SK-N-SH treated with all-trans-retinoic acid at 6 μM for 48 hours (cell line): ENCODE measurements at places on chromosomes 7 and 10.
A peak's percentile ranks its signal among the peaks of the same experiment; 100 is the strongest.

- ATAC-seq, result peak; percentile 59; the same call in 2 of the 3 replicates
Measured at GRCh38 chr10:64115908-64116643, 594.9 kb downstream of the REEP3 start.

DNA sequence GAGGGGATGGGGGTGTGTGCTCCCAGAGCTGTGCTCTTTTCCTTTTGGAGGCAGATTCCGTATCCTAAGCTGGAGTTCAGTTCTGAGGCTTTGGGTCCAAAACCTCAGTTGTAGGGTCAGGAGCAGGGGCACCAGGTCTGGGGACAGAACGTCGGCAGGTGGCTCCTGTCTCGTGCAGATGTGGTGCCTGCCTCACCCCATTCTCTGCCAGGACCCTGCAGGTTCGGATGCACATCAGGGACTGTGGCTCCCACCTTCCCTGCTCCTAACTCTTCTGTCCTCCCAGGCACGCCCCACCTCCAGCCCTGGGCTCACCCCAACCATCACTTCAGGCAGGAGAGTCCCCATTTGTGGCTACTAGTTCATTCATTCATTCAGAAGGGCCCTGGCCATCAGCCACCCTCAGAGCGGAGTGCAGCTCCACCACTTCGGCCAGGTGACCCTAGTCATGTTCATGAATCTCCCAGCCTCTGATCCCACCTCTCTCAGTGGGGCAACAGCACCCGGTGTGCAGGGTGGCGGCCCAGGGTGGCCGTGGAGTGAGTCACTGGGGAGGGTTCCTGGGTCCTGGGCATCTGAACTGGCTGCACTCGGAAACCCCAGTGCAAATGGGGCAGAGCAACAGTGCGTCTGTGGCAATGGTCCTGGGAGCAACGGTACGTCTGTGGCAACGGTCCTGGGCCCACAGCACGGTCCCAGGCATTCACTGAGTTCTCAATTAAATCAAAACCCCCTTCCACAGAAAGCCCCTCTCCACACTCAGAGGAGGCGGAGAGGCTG lies 100.8 kb upstream of the FAM20C start:
- no peak for ATAC-seq

DNA sequence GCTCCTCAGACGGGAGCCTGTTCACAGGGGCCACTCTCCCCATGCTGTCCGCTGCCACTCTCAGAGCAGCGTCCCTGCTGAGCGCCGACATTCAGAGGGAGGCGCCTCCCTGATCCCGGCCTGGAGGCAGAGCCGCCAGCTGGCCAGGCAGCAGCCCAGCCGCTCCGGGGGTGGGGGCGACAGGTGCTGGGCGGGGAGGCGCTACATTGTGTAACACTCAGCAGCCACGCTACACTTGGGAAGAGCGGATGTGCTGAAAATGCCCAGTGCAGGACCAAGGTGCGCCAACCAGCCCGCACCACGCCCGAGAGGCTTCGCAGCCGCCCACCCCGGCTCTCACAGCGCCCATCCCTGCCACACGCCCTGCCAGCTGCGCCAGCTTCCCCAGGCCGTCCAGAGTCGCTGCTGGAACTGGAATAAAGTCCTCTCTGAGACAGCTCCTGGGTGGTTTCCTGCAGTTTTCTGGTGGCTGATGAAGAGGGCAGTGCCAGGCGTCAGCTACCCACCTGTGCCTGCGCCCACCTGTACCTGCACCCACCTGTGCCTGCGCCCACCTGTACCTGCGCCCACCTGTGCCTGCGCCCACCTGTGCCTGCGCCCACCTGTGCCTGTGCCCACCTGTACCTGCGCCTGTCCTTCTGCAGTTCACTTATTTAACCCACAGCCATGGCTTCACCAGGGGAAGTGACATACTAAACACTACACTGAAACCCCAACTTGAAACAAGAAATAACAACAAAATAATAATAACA lies 25.7 kb downstream of the STK32C start:
- ATAC-seq, result no peak; the same call in 2 of the 3 replicates

GRCh38 chr10:59832506-59832905 lies 73.8 kb downstream of the CCDC6 start:
- ATAC-seq, result no peak

GRCh38 chr7:2460641-2461040 lies 15.6 kb downstream of the GRIFIN start:
- peak; percentile 24; the same call in 2 of the 3 replicates for ATAC-seq

- peak; percentile 40 for ATAC-seq
Measured at GRCh38 chr7:5694221-5694754, 87.2 kb downstream of the RNF216 start.

GRCh38 chr10:1155791-1156615 lies 99.8 kb downstream of the WDR37 start:
- ATAC-seq, result no peak

DNA sequence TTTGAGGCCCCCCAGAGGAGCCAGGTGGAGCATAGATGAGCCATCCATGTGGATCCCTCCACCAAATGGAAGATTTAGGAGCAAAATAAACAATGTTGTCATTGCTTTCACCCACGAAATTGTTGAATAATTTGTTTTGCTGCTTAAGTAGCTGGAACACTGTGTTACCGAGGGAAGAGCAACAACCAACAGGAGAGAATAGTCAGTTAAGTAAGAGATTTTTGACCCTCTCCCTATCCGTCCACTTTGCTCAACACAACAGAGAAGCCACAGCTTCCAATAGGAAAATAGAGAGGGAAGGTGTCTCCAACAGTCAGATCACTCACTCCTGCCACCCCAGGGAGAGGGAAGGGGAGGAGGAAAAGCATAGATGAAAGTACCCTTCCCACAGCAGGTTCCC lies 3.9 kb upstream of the ZKSCAN1 start:
- no peak for ATAC-seq

- peak; percentile 15 for ATAC-seq
Measured at GRCh38 chr7:139358541-139359365, 941 bp upstream of the LUC7L2 start.

DNA sequence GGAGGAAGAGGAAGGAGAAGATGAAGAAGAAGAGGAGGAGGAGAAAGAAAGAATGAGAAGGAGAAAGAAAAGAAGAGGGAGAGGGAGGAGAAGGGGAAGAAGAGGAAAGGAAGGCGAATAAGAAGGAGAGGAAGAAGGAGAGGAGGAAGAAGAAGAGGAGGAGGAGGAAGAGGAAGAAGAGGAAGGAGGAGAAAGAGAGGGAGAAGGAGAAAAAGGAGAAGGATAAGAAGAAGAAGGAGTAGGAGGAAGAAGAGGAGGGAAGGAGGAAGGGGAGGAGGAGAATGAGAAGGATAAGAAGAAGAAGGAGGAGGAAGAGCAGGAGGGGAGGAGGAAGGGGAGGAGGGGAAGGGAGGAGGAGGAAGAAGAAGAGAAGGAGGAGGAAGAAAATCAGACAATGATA lies 149.2 kb upstream of the LYZL2 start:
- ATAC-seq, result no peak

- ATAC-seq, result no peak
Measured at GRCh38 chr7:125450749-125451148, 521.1 kb upstream of the POT1 start.

DNA sequence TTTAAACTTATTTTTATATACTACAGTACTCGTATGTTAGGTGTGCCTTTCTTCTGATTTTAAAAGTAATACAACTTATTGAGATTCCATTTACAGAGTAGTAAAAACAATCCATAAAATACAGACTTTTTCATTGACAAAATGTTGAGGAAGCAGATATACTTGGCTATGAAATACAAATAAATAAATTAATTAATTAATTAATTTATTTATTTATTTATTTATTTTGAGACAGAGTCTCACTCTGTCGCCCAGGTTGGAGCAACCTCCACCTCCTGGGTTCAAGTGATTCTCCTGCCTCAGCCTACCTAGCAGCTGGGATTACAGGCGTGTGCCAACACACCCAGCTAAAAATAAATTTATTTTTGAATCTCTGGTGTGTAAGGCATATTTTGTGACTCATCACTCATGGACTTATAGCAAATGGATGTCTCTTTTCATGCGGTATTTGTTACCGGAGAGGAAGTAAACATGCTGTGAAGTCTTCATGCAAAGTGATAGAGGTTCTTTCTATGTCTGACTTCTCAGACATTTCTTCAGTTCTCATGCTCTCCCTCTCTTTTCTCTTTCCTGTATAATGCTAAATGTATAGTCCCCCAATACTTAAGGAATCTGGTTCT lies 20.2 kb upstream of the SRPK2 start:
- peak; percentile 35; the same call in 2 of the 3 replicates for ATAC-seq

DNA sequence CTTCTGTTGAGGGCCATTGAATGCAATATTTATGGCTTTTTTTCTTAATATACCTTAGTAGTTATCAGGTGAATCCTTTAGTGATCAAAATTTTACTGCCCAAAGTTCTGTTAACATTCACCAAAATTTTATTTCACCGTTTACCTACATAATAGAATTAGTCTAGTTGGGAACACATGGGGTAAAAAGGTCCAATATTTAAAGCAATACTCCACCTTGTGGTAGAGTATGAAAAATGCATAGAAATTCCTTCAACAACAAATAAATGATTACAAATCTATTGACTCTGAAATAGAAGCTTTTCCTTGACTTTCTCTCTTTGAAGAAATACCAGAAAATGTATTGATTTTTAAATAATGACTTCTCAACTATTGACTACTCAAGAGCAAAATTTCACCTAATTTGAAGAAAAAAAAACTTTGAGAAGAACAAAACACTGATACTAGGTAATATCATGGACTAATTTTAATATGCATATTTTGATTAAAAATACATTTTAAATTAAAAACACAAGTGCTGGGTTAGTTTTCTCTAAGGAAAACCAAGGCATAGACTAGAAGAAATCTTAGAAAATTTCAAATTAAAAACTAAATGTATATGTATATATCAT lies 43.3 kb downstream of the POLR1F start:
- ATAC-seq, result peak; percentile 78

- ATAC-seq, result no peak
Measured at GRCh38 chr7:79091661-79092060, 361.8 kb downstream of the MAGI2 start.

DNA sequence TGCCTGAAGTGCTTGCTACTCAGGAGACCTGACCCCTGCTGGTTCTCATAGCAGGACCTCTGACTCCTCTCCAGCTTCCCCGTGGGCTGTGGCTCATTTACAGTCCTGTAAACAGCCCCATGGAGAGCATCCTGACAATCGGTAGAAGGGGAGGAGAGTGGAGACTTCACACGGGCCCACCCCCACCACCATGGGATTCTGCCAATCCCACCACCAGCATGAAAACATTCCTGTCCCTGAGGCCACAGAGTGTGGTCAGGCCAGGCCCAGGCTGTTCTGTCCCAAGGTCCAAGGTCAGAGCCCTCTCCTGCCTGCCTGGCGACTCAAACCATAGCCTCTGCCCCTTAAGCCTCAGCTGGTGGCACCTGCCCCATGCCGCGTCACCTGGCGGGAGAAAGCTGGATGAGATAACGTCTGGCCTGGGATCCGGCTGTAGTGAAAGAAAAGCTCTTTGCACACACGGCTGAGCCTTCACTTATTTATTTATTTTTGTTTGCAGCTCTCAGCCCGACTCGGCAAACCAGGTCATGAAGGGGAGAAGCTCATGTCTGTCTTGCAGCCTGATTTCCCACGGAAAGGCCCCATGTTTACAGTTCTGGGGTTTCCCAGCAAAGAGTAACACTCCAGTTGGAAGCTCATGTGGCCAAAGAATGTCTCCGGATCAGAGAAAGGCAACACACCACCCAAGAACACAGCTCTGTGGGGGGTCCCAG lies 293.6 kb upstream of the ZMIZ1 start:
- ATAC-seq, result no peak

GRCh38 chr10:51000164-51000563 lies 74.1 kb upstream of the PRKG1 start:
- no peak; the same call in 2 of the 3 replicates for ATAC-seq

- ATAC-seq, result no peak
Measured at GRCh38 chr7:129308047-129308446, 83.2 kb downstream of the AHCYL2 start.

GRCh38 chr7:27065709-27066108 lies 30.1 kb downstream of the HOXA1 start:
- ATAC-seq, result no peak

- no peak for ATAC-seq
Measured at GRCh38 chr7:100887516-100888290, 1.8 kb downstream of the UFSP1 start.

- ATAC-seq, result peak; percentile 91
Measured at GRCh38 chr10:17092986-17093803, 36.4 kb downstream of the CUBN start.

- peak; percentile 61 for ATAC-seq
Measured at GRCh38 chr10:4588824-4589223, 237.2 kb upstream of the AKR1E2 start.

GRCh38 chr10:60208676-60209269 lies 180.9 kb downstream of the ANK3 start:
- ATAC-seq, result peak; percentile 68; the same call in 2 of the 3 replicates

- no peak for ATAC-seq
Measured at GRCh38 chr7:95589031-95589430, 7.3 kb downstream of the PDK4 start.

DNA sequence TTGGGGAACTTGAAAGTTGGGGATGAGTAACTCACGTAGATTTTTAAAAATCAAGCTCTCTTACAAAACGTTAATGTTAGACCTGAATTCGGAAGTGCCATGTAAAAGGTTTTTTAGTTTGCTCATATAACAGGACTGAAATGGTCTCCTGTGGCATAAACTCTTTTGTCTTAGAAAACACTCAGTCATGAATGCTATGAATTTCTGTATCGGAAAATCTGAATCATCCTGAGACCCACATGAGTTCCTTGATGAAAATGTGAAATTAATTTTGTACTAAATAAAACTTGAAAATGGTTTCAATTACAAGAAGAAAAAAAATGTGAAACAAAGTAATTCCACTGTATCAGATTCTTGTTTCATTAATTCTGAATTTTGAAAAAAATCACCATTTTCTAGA lies 134.8 kb upstream of the BMPER start:
- no peak for ATAC-seq

DNA sequence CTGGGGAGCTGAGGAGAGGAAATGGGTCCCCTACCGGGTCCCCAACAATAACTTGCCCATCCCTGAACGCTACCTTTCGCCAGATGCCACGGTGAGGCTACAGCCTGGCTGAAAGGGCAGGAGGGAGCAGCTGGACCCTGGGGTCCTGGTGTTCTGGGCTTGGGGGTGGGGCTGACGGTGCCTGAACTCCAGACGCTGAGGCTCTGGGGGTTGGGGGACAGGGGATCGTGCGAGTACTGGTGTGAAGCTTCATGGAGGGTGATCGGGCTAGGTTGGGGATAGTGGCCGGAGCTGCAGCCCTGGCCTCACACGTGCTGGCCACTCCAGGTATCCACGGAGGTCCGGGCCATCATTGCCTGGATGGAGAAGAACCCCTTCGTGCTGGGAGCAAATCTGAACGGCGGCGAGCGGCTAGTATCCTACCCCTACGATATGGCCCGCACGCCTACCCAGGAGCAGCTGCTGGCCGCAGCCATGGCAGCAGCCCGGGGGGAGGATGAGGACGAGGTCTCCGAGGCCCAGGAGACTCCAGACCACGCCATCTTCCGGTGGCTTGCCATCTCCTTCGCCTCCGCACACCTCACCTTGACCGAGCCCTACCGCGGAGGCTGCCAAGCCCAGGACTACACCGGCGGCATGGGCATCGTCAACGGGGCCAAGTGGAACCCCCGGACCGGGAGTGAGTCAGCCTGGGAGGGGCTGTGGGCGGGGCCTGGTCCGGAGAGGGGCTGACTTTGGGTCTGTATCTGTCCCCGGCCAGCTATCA lies 8.3 kb downstream of the AEBP1 start:
- no peak for ATAC-seq
